ENCODE measurements at places on chromosomes 1 and 21.

DNA sequence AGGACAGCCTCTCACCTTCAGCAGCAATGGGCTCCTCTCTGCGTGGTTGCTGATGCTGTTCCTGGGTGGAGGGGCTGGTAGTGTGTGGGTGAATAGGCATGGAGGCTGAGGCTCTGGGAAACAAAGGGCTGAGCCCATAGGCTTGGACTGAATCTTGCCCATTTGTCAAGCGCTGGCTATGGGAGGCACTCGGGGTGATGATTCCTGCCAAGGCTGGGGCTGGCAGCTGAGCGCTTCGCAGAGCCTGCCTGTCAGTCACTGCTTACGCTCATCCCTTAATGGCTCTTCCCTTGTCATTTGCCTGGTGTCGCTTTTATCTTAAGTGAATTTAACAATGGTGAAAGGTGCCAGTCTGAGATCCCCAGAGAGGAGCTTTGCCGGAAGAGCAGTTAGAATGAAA lies 353.3 kb downstream of the PBX1 start:
- DNase-seq, result no peak

- no peak for DNase-seq
Measured at GRCh38 chr1:184096005-184096404, 44.5 kb downstream of the TSEN15 start.

- DNase-seq, result no peak
Measured at GRCh38 chr1:206829282-206829681, 36.1 kb upstream of the IL20 start.

DNA sequence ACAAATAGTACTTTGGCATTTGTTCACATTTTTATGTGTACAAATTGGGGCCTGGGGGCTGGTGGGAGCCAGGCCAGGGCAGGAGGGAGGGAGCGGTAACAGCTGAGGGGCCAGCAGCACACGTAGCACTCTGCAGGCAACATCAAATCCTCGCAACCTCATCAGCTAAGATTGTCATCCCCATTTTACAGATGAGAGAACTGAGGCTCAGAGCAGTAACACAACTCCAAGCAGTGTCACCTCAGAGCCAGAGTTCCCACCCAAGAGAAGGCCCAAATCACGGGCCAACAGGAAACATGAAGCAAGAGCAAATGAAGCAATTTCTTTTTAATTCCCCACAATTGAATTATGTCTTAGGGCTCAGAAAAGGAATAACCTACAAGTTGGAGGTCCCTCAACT lies 14.1 kb downstream of the IFFO2 start:
- DNase-seq, result no peak

DNA sequence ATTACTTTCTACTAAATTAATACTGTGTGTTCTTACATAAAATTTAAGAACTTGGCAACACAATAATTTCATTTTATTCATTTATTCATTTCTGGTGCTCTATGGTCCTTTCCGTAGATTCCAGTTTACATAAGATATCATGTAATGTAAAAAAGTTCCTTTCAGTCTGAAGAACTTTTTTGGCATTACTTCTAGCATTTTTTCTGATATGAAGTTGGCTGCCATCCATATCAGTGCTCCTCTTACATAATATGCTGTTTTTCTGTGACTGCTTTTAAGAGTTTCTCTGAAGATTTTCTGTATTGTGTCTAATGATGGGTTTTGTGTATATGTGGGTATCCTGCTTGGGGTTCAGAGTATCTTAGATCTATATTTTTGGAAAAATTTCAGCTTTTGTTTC lies 34.8 kb downstream of the LIN9 start:
- no peak for DNase-seq

DNA sequence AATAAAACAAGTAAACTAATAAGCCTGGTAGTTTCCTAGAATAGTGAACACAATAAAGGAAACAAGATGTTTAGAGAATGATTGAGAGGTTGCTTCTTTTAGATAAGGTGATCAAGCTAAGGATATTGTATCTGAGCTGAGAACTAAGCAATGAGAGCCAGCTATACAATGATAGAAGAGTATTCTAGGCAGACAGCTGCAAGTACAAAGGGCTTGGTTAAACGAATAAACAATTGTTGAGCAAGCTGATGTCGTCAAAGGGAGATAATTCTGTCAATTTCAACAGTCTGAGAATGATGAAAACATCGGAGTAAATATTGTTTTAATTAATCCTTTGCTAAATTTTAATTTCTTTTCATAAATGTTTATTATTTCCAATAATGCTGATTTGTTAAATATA lies 5.5 kb upstream of the FH start:
- no peak for DNase-seq

DNA sequence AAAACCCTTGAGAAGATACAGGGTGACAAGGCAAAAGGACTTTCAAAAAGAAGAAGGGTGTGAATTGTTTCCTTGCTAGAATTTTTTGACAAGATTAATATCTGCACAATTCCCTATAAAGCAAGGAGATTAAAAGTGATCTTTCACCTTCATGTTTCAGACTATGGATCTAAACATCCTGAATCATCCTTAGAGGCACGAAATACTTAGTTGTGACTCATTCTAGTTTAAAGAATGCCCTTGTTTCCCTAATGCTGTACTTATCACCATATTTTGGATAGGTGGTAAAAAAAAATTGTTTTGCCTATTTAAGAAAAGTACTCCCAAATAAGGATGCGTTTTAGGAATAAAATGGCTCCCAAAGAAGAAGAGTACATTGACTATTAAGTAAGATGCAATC lies 415.1 kb downstream of the LRRIQ3 start:
- no peak for DNase-seq

- no peak for DNase-seq
Measured at GRCh38 chr1:12166834-12167492, at the start of gene TNFRSF1B. Gene TNFRSF1B (plus strand): TSS chr1:12166991. CDS start chr1:12167092, 101 bp downstream.

DNA sequence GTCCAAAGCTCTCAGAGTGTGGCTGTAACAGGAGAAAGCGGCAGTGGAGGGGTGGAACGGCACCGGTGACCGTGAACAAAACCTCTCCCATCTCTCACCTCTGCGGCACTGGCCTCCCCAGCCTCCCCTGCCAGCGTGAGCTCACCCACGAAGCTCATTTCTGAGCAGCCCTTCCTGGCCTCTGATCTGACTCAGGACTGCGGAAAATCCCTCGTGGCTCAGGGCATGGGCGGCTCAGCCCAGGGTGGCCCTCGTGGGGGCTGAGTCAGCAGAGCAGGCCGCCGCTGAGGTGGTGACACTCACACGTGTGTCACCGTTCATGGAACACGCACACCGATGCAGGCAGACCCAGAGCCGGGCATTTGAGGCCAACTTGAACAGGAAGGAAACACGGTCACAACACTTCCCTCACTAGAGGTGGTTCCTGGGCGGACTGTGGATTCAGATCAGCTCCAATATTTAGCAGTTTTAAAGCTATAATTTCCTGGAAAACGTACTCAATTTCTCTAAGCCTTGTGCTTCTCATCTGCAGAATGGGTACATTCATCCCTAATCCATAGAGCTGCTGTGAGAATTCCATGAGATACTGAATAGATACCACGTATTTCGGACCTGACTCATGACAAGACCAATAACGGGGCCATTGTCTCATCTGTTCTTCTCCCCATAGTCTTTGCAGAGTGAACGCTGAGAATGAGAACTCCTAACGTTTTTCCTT lies 115.0 kb upstream of the TMPRSS2 start:
- DNase-seq, result no peak

DNA sequence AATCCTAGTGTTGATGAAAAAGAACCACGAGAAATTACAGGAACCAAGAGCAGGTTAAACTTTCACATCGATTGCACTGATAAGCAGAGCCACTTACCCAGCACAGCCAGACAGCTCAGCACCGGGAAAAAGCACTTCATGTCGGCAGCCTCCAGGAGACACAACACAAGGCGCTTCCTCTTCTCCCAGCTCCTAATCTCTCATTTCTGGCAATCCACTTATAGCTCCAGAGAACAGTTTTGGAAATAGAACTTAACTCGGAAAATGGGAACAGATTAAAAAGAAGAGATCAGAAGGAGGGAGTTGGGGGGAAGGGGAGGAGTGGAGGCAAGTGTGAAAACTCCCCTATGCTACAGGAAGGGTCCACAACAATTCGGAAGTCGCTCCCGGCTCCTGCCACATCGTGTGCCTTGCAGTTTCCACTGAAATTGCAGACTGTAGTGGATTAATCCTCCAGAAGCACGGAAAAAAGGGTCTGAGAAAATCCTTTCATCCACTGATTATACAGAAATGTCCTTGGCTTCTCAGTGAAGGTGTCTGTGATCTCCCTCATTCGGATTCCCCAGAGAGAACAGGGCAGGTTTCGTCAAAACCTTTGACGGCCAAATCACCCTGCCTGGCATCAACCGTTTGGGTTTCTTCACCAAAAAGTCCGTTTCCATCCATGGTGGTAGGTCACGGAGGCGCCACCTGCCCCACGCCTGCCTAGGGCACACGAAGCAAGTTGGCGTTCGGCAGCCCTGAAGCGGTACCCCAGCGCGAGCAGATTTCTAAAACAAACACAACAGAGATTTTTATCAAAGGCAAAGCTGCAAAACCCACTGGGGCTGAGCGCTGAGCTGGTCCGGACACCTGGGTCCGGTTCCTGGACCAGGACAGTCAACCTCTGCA lies 1.1 kb downstream of the IGSF3 start:
- DNase-seq, result no peak

DNA sequence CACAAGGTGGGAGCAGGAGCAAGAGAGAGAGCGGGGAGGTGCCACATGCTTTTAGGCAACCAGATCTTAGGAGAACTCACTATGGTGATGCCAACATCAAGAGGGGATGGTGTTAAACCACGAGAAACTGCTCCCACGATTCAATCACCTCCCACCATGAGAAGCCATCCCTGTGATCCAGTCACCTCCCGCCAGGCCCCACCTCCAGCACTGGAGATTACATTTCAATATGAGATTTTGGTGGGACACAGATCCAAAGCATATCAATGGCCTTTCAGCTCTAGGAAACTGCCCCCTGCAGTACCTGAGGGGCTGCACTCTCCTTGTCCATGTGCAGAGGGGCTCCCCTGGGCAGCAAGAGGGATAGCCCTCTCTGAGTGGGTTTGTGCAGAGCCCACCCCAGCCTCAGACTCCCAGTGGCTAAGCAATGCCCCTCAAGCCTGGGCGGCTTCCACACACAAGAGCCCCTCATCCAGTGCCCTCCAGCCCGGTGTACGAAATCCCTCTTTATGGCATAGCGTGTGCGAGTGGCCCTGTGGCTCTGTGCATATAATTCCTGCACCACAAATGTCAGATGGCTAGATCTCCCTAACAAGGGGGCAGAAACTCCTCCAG lies 15.5 kb upstream of the PRDM16 start:
- DNase-seq, result no peak

DNA sequence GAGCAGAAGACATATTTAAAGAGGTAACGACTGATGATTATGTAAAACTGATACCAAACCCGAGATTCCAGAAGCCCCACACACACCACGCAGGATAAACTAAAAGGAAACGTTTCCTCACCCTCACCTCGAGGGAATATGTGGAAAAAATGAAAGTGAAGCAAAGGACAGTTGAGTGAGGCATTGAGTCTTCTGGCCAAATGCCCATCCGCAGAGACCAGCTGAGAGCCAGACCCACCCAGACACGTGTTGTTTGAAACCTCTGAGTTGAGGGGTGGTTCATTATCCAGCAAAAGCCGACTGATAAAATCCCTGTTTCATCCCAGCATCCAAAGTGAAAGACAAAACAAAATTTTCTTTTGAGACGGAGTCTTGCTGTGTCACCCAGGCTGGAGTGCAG lies 29.6 kb upstream of the PCBP3 start:
- no peak for DNase-seq

DNA sequence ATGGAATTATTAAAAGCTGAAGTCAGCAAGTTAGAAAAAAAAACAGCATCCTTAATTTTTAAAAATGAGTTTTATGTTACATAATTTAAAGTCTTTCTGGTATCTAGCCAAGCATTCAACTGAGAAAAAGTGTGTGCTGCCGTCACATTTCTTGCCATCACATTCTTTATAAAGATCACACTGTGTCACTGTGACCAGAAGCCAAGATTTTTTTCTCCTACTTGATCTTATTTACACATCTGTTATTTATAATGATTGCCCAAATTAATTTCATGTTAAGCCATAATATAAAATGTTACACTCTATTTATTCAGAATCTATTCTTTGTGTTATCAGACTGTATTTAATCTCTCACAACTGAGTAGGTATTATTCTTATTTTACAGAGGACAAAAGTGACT lies 1603.7 kb downstream of the PLA2G4A start:
- no peak for DNase-seq

- no peak for DNase-seq
Measured at GRCh38 chr1:103162360-103162759, 54.0 kb upstream of the COL11A1 start.

DNA sequence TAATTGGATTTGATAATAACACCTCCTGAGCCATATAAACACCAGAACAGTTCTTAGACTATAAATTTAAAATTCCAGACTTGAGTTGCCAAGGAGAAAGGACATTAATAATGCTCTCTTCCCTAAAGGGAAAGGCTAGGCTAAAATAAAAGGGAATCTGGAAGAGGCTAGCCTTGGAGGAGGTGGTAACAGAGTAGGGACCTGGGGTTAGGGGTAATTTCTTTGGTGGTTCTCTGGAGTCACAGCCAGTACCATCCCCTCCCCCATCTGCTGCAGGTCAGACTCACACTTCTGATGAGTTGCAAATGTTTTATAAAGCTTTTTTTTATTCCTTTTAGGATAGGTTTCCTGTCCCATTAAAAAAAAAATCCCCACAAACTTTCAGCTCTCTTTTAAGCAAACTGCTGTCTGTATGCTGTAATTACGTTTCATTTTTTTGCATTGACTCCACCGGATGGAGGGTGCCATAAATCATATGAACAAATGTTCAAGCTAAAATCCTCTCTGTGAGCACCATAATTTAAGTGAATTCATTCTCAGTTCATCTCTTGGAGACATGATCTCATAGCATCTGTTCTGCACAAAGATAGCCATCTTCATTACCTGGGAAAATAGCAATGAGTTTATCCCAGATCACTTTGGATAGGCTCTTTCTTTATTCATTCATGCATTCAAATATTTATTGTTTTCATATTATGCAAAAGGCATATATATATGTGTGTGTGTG lies 379.6 kb downstream of the TTLL7 start:
- DNase-seq, result no peak

DNA sequence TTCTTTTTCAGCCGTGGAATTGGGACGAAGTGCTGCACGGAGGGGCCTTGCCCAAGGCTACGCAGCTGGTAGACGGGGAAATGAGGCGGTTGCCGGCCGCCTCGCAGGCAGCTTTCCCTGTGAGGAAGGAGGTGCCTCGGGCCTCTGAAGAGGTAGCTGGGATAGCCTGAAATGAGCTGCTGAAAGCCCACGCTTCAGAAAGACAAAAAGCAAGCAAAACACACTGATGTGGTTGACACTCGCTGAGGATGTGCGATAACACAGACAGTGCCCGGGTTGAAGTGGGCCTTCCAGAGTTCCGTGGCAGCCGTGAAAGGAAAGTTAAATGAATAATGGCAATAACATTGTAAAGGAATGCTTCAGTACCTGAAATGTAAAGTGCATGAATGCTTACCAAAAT lies 47.2 kb downstream of the S1PR1 start:
- no peak for DNase-seq

- DNase-seq, result no peak
Measured at GRCh38 chr1:52037402-52037814, 3.8 kb upstream of the KTI12 start.

- DNase-seq, result no peak
Measured at GRCh38 chr1:43651902-43652301, 2.0 kb downstream of the KDM4A start.
